Stimulated activated CD4-positive, alpha-beta T cell treated with anti-CD3 and anti-CD28 coated beads, Interleukin-4, amount 100 ng/mL, for 48 hours (primary cell): ENCODE measurements at places on chromosomes 7 and 10.
A peak's percentile ranks its signal among the peaks of the same experiment; 100 is the strongest.

DNA sequence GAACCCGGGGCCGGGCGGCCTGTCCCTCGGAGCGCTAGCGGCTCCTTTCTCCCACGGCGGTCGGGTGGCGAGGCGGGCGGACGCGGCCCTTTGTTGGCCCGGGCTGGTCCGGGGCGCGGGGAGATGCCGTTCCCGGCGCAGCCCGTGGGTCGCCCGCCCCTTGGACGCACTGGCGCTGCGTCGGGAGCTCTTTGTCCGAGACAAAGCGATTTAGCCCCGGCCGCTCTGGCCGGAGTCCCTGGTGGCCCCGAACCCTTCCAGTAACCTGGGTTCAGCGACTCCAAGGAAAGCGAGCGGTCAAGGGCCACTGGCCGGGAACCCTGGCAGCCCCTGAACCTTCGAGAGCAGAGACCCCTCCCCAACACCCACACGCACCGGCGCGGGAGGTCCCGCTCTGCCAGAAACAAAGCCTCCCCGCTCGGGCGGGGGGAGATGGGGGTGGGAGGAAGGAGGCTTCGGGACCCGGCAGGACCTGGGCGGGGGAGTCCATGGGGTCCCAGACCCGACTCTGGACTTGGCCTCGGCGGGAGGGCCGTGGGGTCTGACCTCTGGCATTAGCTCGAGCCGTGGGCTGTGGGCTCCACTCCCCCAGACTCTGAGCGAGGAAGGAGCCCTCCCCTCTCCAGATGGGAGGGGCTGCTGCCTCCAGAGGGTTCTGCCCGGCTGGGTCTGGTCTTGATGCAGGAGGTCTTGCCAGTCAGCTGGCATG lies 836 bp downstream of the DPYSL4 start:
- no peak for DNase-seq

- DNase-seq, result no peak
These were observed 77.0 kb upstream of the NMT2 start for GRCh38 chr10:15245530-15245929.

GRCh38 chr10:28386503-28386868 lies 83.6 kb upstream of the MPP7 start:
- DNase-seq, result no peak

DNA sequence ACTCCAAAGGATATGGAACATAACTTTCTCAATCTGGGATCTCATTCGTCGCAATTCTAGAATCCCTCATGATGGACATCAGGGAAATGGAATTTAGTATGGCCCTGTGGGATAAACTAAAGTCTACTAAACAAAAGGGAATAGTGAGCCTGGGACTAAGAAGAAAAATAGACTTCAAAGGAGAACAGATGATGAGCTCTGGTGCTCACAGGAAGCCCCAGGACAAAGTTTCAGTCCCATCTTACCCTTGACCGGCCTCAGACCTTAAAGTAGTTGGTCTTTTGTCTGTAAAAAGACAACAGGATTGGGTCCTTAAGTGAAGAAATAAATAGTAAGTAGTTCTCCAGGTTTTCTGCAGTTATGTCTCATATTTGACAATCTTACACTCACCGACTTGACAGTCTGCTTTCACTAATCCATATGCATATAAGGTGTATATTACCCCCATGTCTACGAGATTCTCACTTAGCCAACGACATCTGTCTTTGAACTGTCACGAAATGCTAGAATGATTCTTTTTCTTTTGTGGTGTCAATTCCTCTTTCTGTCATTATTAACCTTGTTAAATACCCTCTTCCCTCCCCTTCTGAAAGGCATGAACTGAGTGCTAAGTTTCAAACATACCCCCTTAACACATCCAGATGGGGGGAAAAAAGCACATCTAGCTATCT lies 10.9 kb upstream of the IKZF1 start:
- no peak for DNase-seq

DNA sequence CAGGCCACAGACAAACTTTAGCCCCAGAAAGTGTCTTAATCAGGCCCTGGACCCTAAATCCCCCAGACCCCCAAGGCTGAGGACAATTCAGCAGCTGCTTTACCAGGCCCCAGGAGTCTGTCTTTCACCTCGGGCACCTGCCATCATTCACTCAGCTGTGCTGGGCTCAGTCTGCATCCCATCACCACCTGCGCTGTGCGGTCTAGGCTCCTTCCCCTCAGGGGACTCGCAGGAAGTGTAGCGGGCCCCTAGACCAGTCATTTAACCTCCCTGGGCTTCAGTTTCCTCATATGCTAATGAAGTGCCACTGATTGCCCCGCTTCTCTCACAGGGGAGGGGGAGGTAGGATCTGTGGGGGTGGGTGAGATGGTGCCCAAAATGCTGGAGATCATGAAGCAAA lies 76.4 kb upstream of the ZMIZ1 start:
- DNase-seq, result no peak

- no peak for DNase-seq
These were observed 182.9 kb upstream of the INHBA start for GRCh38 chr7:41885748-41886147.

DNA sequence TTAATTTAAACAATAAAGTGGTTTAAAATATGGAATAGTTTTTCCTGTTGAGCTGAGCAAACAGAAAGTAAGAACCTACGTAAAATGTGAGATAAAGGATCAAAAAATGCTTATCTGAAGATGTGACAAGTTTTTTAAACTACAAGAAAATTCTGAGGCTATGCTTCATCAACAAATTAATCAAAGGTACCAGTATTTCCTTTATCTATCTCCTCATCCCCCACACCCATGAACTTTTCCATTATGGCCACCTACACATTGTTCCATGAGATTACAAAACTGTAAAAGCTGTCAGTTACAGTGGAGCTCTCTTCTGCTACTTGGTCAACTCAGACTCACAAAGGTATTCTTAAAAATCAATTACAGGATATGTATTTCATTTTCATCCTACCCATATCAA lies 77.4 kb downstream of the ARHGAP12 start:
- no peak for DNase-seq

DNA sequence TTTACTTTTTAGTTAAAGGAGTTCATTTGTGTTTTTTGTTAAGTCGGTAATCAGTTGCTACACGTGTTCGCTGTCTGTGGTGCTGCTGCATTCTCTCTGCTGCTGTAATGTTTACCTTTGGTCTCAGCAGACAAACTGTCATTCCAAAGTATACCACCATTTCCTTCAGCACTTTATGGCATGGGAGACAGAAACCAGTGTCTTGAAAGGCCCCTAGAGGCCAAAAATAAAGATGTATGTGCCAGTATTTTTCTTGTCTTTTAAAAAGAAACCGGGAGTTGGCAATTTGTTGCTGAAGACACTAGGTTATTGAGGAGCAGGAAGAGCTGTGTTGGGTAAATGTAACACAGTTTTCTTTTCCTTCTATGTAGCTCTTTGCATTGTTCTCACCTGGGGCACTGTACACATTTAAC lies 24.1 kb downstream of the ZNF92 start:
- DNase-seq, result no peak

DNA sequence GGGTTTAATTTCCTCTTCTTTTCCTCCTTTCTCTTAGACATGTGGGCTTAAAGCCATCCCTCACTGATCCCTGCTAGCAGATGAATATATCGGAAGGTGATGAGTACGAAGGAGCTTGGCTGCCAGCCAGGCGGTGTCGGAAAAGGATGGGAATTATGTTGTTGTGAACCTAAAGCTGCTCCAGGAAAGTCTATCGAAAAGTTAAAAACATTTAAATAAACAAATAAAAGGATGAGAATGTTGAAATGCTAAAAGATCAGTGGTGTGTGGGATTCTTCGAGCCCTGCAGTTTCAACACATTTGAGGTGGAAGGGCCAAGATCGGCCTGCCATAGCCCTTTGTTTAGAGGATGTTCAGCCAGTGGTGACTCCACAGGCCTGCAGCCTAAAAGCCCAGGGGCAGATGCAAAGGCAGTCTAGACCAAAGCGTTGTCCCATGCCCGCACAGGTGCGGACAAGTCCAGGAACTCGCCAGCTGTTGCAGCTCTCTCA lies 107.9 kb downstream of the JCAD start:
- DNase-seq, result no peak

DNA sequence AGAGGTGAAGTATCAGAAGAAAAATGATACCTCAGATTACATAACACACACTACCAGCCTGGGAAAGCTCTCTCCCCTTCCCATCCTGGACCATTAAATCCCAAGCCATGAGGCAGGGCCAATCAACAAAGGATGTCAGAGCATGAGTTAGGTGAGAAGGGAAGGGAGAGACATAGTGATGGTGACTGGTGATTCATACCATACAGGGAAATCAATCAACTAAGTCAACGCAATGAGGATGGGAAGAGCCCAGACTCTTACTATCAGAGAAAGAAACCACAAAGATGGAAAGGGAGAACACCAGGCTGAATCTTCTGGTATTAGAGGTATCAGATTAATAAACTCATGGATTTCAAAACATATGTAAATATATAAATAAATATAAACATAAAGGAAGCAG lies 185.4 kb downstream of the KMT2E start:
- DNase-seq, result no peak

DNA sequence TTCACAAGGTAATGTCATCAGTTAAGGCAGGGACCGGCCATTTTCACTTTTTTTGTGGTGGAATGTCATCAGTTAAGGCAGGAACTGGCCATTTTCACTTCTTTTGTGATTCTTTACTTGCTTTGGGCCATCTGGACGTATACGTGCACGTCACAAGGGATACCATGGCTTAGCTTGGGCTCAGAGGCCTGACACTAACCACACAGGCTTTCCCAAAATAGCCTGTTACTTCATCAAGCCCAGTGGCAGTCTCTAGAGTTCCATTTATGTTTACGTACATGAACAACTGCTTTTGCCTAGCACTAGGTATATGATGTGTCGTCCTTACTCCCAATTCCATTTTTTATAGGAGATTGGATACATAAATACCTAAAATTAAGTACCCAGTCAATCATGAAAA lies 237.9 kb downstream of the C7orf25 start:
- no peak for DNase-seq

- no peak for DNase-seq
These were observed 161.4 kb downstream of the TFEC start for GRCh38 chr7:115869190-115869589.

- no peak for DNase-seq
These were observed 166.2 kb downstream of the FAM107B start for GRCh38 chr10:14608381-14609001.

- no peak for DNase-seq
These were observed 182.0 kb downstream of the RPS24 start for GRCh38 chr10:78215645-78216044.

DNA sequence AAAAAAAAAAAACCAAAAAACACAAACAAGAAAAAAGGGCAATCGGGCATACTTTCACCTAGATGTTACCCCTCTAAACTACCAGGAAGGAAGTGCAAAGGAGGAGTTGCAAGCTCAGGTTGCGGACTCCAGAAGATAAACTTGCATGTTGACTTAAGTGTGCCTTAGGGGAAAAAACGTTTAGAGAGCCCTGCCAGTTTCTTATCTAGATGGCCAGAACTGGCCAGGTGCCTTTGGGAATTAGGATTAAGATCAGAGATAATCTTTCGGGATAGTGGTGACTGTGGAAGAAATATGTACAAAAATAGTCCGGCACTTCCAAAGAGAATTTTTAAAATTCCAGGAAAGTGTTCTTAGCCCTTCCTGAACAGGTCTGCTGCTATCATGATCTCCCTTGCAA lies 17.6 kb downstream of the EVX1 start:
- no peak for DNase-seq

GRCh38 chr7:9091282-9091681 lies 657.9 kb downstream of the NXPH1 start:
- no peak for DNase-seq

DNA sequence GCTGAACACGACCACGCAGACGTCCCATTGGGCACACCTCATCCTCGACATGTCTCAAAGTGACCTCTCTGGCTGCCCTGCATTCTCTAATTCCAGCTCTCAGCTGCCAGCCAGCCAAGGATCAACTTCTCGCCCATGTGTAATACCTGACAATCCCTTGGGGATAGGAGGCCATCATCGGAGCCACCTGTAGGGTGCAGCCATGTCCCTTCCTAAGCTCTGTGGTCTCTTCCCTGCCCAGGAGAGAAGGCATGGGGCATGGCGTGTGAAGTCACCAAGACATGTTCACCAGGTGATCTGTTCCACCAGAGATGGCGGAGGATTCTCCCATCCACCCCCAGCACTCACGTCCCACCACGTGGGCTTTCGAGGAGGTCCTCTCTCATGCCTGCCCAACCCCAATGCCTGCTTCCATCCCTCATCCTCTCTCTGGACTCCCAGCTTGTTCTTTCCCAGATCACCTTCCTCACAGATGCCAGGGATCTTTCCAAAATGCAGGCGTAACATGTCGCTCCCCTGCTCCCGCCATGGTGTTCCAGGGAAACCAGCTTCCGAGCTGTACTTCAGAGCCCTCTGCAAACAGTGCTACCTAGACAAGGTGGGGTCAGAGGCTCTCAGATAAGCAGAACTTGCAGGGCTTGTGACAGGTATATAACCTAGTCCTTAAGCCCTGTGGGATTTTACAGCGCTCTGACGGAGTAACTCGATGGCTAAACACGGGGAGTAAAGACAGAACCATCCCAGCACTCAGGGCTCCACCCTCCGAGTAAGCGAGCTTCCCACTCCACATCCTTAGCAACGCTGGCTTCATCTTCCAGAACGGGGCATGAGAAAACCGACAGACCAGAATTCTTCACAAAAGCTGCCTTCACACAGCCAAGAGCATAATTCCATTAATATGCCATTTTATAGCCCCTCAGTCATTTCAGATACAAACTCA lies 41.1 kb downstream of the BRI3 start:
- DNase-seq, result no peak

- DNase-seq, result no peak
These were observed 13.0 kb upstream of the ELN start for GRCh38 chr7:74014931-74015330.

DNA sequence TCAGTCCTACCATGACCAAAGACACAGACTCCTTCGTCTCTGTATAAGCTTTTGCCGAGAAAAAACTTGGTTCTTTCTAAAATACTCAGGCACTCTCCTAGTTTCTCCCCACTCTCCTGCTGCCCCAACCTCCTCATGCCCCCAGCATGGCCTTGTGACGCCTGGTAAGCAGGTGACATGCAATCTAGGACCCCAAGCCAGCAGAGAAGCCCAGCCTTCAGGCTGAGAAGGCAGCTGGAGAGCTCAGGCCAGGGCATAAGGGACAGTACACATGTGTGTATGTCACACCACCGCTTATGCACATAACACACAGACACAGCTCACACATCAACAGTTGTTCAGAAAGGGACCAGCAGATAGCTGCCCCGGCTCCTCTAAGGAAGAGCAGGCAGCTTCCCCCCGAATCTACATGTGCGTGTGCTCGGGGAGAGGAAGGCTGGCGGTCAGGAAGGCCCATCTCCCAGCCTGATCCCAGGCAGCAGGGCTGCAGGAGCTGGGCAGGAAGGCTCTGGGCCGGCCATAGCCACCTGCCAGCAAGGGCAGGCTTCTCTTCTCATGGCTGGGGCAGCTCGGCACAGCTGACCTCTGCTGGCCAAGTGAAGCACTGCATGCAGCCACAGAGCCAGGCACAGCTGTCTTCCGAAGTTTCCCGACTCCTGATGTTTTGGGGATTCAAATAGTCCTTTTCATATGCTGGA lies 8.5 kb downstream of the DDX56 start:
- DNase-seq, result peak; percentile 54

GRCh38 chr10:114810926-114811325 lies 10.7 kb upstream of the FHIP2A start:
- no peak for DNase-seq
